ENCODE measurements at places on chromosomes 12 and 14.

DNA sequence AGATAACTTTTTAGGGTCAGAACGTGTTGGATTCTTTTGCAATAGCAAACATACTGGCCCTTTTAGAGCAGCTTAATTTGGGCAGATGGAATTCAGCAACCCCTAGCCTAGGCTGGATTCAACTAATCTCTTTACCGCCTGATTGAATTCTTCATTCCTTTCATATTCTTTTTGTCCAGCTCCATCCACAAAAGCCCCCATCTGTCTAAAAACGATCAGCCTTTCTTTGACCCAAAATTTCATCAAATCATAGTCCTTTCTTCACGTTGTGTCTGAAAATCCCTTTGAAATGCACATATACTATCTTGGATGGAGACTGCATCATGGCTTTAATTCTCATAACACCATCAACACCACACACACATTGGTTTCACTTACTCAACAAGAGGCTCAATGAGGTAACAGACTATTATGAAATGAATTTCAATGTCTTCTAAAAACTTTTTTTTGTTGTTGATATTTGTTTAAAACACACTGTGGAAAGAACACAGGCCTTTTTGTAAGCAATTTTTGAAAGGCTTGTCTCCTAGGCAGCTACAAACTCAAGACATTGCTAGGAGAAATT, 128.0 kb upstream of the EEA1 start:
- DNase-seq = no peak

DNA sequence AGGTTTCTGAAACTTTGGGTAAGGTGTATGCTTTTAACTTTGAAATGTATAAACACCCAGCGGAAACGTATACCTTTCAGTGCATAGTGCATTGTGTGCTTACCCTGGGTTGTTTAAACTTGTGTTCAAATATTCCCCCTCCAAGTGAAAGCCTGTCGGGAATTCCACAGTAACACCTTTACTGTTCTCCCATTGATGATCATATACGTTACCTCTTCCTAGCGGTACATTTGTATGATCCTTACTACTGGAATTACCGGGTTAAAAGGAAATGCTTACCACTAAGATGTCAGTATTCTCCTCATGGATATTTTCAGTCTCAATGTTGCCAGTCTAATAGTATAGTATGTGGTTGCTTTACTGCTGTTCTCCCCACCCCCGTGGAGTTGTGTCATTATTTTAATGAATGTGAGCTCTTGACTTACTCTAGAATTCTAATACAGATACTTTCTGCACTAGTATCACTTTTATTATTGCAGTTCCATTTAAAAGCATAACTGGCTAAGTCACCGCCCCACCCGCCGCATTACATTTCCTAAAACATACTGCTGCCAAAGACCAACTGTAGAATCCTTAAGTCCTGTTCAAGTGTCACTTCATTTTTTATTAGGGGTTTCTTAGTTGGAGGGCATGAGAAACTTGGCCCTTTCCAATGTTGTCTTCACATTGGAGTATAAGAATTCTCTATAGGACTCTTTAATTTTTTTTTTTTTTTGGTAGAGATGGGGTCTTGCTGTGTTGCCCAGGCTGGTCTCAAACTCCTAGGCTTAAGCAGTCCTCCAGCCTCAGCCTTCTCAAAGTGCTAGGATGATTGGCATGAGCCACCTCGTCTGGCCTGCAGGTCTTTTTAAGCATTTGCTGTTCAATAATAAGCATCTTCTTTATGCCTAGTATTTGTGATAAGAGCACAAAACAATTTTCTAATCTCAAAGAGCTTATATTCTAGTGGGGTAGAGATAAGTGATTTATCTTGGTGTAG, 24.9 kb downstream of the NUDT4 start:
- DNase-seq = peak; percentile 26

DNA sequence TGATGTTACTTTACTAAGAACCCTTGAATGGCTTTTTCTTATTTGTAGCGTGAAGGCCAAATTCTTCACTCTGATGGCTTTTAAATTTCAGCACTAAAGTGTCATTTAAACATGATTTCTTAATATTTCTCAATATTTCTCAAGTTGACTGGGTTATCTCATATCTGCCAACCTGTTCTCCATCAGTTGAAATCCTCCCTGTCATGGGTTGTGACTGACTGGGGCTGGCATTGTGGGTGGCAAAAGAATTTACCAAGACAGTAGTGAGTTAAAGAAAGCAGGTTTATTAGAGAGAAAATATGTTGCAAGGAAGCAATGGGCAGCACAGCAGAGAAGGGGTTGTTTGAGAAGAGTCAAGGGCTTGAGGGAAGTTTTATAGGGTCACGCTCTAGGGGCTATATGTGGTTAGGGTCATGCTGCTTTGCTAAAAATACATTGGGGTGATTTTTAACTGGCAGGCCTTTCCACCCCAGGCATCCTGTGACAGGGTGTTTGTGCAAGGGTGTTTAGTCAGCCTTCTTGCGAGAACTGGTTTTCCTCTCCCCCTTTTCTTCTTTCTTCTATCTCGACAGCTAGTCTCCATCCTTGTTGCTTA, 232.8 kb upstream of the SEL1L start:
- DNase-seq = no peak

DNA sequence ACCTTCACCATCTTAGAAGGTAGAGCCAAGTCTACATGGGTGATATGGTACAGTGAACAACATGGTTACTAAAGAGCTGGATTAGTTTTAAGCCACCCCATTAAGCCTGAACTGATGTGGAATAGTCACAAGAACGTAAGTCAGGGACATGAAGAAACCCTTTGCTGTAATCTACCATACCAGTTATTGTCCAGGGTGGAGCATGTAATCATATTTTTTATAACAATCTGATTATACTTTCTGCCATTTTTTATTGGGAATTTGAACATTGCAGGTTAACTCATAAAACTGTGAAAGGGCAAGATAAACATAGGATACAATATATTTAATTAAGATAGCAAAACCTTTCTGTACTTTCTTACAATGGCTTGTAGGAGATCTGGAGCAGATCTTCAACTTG, 103.6 kb downstream of the FIGNL2 start:
- DNase-seq = no peak

DNA sequence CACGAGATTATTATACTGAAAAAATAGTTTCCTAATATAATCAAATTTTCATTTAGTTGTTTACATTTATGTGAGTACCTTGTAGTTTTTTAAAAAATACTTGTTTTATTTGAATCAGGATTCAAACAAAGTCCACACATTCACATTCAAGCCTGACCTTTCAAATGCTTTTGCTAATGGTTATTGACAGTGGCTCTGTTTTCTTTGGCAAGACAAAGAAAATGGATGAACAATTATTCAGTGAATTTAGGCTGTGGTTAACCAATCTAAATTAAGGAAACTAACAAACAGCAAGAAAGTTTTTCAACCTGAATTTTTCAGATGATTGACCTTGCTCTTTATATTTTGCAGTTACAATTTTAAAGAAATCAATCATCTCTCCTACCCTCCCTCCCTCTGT, 9.7 kb downstream of the SLC4A8 start:
- DNase-seq = no peak

- DNase-seq = peak; percentile 36
These were observed 43.0 kb upstream of the TSPAN9 start for GRCh38 chr12:3034067-3034750.

- no peak for DNase-seq
These were observed 282.5 kb upstream of the AMIGO2 start for GRCh38 chr12:47362126-47362705.

DNA sequence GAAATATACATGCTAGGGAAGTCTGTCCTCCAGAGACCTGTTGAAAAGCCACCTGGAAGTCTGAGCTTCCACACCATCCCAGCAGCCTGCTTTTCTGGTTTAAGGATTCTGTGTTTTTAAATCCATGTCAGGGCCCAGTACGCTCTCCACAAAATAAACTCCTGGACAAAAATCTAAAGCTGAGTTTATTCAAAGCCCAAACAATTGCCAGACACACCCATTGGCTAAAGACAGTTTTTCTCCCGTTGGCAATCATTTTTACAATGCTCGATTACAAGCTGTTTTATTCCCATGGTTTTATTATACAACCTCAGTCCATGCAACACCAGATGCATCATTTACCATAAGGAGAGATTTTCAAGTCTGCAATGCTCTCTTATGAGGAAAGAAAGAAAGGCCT, 94.5 kb downstream of the MYRFL start:
- no peak for DNase-seq
